Stimulated activated CD8-positive, alpha-beta memory T cell treated with anti-CD3 and anti-CD28 coated beads, Interleukin-4, amount 100 ng/mL, for 48 hours (primary cell): ENCODE measurements at places on chromosomes 13 and 19.

DNA sequence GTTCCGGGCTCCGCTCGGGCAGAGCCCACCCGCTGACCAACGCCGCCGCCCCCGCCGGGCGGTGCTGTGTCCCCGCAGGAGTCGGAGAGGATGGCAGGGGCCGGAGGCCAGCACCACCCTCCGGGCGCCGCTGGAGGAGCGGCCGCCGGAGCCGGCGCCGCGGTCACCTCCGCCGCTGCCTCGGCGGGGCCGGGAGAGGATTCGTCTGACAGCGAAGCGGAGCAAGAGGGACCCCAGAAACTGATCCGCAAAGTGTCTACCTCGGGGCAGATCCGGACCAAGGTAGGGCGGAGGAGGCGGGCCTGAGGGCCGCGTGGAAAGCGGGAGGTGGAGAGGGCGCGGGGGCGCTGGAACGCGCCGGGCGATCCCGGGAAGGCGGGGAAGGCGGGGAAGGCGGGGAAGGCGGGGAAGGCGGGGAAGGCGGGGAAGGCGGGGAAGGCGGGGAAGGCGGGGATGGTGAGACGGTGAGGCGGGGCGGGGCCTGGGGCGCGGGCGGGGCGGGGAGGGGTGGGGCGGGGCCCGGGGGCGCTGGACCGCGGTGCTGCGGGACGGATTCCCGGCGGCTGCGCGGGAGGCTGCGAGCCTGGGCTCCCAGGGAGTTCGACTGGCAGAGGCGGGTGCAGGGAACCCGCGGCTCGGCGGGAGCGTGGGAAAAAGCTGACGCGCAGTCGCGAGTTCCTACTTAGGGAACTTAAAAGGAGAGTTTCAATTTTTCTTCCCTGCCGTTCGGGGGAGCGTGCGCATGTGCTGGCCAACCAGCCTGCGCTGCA lies 421 bp downstream of the DGKH start:
- peak; percentile 76 for DNase-seq

GRCh38 chr13:63190219-63190618 lies 1774.6 kb upstream of the PCDH20 start:
- DNase-seq = no peak

DNA sequence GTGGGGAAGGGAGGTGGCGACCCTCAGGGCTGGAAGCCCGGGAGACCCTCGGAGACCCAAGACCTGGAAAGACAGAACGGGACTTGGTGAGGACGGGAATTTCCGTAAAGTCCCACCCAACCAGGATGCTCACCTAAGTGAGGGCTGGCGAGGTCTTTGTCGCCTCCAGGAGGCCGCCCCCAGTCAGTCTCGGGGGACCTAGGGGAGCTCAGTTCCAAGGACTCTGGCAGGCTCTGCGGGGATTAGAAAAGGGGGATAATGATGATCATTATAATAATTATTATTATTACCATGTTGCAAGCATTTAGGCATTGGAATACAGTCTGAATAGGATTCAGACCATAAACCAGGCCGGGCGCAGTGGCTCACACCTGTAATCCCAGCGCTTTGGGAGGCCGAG lies 9.1 kb upstream of the HSD17B14 start:
- no peak for DNase-seq

DNA sequence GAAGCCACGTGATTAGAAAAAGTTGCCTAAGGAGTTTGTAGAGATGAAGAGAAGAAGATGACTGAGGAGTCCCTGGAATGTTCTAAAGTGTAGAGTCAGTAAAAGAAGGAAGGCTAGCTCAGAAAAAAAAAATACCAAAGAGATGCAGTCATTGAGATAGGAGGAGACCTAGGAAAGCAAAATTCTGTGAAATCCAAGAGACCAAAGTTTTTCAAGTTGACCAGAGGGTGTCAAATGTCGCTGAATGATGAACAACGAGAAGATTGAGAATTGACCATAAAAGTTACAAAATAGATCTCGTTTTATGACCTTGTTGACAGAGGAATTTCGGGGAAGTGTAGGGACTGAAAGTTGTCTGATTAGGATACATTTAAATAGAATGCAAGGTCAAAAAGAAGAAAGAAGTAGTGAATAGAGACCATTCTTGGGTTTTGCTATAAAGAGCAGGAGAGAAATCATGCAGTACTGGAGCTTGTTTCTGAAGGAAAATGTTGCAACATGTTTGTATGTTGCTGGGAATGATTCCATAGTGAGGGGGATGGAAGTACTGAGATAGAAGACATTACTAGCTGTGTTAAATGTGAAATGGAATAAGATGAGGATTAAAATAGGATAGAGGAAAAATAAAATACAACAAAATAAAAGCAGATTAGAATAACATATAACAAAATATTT lies 30.2 kb upstream of the HTR2A start:
- DNase-seq = no peak

DNA sequence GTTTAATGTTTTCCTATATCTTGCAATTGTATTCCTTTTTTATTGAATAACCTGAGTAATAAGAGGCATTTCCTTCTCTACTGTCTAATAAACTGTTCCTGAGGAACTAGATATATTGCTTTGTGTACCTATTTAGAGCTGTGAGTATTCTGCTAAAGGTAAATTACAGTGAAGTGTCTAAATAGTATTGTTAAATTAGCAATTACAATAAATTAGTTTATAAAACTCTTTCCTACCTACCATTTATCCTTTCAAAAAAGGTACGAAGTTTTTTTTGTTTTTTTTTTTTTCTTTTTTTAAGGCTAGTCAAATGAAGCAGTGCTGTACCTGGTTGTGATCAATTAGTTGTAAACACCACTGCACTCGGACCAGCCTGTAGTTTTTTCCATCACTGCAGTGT lies 34.8 kb downstream of the TM9SF2 start:
- DNase-seq = no peak
